ENCODE measurements at places on chromosomes 16 and 17.

DNA sequence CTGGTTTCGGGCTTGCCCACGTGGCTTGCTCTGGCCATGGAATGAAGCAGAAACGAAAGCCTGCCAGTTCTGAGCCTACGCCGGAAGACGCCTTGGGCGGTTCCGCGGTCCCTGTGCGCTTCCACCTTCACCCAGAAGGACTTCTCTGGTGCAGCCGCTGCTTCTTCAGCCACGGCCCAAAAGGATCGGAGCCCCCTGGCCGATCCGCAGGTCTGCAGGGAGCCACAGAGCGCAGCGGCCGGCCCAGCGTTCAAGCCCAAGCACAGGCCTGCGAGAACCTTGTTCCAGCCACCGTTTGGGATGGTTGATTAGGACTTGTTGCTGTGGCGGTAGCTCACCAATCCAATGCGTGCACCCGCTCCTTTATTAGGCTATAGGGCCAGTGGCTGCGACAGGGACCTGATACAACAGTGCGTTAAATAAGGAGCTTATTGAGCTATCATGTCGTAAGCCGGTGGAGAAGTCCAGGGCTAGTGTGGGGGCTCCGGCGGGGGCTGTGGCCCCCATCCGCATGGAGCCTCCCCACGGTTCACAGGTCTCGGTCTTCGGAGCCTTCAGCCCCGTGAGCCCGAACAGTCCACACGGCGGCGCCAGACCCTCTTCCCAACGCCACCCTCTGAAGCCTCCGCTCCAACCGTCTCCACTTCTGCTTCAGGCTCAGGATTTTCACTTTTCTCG, 10.2 kb upstream of the MPP2 start:
- DNase-seq: no peak

DNA sequence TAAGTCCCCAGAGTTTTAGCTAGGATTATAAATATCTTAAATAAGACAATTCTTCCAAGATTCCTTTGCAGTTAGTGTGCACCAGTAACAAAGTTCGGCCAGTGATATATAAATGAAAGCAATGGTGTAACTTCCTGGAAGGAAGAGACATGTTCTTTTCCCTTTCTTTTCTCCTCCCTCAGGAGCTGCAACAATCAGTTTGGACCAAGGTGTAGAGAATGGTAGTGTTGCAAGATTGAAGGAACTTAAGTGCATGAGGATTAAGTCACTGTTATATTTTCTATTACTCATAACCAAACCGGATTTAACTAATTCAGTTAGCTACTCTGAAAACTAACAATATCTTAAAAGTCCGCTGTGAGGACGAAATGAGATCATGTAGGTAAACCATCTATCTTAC, 68.9 kb upstream of the KCNJ16 start:
- no peak for DNase-seq

DNA sequence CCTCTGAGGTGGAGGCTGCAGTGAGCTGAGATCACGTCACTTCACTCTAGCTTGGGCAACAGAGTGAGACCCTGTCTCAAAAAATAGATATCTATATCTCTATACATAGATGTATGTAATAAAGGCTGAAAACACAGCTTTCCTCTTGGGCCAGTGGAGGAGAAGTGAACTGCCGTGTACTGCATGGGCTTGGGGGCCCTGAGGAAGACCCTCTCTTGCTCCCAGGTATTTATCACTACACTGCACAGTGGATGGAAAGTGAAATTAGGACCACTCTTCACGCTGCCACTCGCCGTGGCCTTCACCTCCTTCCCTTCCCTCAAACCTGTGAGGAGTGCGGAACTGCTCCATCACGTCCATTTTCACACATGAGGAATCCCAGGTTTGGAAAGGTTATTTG, 68.8 kb upstream of the SIAH1 start:
- no peak for DNase-seq

DNA sequence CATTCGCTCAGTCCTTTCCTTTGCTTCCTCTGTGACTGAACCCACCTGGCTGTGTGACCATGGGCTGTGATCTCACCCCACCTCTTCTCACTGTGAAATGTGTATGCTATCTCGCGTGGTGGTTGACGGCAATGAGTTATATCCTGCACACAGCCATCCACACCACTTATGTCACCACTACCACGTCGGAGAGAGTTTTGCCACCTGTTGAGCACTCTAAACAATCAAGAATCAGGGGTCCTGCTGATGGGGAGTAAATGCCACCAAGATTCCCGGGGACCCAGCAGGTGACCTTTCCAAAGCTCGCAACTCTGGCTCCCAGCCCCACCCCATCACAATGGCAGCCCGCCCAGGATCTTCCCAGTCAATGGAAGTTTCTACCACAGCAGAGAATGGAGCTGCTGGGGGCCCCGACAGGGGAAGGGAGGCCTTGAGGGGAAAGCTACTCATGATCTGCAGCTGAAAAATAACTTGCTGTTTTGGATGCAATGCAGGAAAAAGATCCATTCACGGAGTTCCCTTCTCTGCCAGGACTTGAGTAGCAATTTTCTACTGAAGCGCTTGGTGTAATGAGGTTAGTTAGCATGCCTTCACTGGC, 26.2 kb upstream of the RCVRN start:
- no peak for DNase-seq

DNA sequence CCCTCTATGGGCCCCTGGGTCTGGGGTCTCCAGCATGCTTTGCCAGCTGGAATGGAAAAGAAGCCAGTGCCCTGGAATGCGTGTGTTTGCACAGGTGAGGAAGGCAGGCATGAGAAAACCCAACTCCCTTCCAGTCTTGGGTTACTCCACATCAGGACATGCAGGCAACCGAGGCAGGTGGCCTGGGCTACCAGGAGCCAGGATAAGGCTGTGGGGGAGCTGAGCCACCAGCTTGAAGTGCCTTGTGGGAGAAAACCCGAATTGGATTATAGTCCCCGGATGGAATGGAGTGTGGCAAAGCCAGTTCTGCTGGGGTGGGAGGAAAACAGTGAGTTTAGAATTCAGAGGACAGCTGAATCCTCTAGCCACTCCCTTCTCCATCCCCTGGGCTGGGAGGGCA, 7.2 kb downstream of the SRCIN1 start:
- no peak for DNase-seq

DNA sequence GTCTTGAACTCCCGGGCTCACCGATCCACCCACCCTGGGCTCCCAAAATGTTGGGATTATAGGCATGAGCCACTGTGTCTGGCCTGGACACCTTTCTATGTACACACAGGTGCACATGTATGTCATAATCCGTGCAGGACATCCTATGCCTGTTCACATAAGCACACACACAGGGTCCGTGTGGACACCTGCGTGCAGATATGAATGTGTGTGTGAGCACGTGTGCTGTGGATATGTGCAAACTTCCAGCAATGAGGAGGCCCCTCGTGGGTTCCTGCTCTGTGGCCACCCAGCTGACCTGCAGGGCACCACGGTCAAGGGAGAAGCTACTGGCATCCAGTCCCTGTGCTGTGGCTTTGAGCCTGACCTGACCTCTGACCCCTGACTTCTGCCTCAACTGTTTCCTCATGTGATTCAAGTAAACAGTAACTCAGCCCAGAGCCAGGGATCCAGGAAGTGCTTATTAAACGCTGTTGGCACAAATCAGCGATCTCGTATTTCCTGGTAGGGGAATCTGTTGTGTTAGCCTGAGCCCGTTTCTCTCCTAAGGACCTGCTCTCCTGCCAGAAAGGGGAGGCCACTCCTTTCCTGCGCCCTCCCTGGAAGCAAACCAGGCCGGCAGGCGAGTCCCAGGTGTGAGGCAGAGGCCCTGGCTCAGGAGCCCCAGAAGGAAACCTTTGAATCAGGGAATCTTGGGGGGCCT, 6.5 kb downstream of the CPNE7 start:
- DNase-seq: no peak

DNA sequence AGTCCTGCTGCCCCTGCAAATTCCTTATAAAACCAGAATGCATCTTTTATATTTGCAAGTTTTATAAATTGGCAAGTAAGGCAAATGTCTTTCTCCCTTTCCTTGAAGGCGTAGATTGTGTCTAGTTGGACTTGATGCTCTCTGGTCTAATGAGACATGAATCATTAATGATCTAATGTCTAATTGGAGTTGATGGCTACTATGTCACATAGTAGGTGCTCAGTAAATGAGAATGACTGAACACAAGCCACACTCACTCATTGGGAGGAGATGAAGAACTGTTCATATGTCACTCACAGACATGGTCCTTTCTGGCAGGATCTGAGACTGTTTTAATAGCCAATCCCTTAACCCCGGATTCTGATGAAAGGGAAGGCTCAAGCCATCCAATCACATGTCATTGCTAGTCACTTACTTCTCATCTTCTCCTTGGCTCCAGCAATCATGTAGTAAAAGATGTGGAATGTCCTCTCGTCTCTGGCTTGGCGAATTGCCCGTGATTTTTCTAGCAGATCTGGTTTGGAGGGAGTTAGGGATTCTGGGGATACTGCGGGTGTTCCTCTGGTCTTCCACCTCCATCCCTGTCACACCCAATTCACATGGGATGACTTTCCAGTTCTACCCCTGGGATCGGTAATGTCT, 81.0 kb downstream of the MYH11 start:
- no peak for DNase-seq

DNA sequence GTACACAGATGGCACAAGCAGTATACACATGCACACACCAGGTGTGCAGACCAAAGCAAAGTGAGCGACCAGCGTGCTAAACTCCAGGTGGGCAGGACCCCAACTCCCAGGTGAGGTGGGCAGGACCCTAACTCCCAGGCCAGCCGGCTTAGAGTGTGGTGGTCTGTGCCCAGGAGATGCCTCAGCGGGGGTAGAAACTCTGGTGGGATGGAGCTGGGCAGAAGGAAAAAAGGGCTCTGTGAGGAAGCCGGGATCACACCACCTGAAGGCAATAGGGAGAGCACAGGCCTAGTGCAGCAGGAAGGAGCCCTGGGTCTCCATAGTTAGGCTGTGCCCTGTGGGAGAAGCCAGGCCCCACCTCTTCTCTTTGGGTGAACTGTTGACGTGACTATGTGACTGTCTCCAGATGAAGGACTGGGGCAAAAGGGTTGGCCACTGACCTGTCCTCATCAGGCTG, 1.6 kb upstream of the FOXJ1 start:
- DNase-seq: no peak

DNA sequence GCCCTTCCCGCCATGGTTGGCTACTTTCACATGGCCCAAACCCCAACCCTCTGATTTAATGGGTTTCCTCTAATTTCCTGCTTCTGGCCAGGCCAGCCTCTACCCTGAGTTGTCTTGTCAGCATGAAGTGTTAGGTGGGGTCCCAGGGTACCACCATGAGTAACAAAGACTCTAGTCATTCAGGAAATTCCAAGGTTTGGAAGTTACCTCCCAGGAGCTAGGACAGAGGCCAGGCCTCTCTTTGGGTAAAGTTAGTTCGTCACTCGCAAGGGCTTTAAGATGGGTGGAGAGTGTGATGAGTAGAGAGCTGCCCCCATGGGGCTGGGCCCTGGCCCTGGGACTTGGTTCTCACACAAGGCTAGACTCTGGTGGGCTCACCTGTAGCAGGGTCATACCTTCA, 54.6 kb downstream of the PLD6 start:
- DNase-seq: no peak

DNA sequence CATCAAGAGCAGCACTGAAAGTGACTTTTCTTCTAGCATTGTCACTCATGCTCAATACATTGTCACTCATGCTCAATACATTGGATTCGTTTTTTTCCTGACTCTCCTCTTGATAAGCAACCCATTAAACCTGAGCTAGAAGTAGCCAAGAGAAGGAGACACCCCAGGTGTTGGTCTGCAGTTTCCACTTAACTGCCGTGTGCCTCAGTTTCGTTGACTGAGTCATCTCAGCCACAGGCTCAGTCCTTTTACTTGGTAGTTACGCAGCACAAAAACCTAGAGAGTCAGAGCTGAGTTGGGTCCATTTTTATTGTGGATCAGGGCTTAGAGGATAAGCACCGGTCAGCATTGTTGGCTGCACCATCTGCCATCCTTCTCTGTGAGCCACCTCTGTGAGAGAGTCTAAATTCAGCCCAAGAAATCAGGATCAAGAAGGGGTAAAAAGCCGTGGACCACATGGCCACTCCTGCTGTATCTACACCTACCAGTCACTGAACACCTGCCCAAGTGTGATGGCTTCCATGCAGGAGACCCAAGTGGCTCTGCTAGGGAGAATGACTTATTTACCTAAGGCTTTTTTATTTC, 11.3 kb downstream of the GINS2 start:
- no peak for DNase-seq

DNA sequence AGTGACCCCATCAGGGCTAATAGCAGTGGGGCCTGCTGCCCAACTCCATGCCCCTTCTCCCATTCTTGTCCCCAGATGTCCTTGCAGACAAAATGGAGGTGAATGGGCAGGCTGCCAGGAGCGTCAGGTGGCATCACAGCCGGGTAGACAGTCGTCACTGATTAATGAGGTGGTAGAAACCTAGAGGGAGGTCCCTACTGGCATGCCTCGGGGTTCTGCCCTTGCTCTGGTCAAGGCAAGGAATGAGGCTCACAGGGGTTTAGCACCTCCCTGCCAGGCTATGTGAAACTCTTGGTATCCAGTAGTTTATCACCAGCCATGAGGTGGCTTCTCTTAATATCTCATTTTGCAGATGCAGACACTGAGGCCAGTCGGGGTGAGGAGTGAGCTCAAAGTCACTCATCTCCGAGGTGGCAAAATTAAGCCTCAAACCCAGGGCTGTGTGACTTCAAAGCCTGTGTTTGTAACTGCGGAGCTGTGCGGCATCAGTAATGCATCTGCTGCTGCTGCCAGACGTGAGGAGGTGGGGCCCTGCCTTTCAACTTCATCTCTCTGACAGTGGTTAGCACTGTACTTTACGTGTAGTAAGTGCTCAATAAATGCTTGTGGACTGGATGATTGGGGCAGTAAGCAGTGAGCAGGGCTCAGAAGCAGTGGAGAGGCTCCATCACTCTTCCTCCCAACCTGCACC, 21.3 kb downstream of the RAI1 start:
- no peak for DNase-seq

DNA sequence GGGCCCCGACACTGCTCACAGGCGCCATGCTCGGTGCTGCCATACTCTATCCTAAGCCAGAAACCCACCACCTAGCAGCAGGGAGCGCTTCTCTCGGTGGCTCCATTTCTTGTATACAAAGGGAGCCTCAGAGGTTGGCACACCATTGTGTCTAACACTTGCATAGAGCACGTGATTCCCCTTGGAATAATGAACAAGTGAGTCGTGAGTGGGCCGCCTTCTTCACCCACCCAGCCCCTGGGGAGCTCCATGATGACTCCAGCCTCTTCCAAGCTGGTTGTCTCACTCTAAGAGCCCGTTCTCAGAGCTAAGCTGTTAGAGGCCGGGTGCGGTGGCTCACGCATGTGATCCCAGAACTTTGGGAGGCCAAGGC, 82.3 kb upstream of the ZNF469 start:
- DNase-seq: no peak

DNA sequence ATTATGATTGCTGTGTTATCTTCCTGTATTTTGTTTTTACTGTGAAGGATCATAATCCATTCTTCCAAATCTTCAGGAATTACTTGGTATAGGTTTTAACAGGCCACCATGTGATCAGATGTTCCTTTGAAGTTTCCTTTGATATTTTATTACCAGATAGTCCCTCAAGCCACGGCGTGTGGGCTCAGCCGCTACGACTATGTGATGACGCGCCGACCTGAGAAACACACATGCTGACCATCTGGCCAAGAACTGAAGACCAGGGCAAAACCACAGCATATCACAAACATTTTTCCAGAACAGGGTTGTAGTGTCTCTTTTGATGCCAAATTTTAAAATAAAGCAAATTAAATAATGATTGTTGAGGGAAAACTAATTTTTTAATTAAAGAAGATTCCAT, 47.3 kb downstream of the ZCCHC14 start:
- no peak for DNase-seq

Data from AG04449 (cell line).